Stimulated activated CD4-positive, alpha-beta T cell treated with anti-CD3 and anti-CD28 coated beads, Interleukin-1b, Interleukin-23, amount 100 ng/mL, for 24 hours (primary cell): ENCODE measurements at places on chromosomes 16 and 17.

DNA sequence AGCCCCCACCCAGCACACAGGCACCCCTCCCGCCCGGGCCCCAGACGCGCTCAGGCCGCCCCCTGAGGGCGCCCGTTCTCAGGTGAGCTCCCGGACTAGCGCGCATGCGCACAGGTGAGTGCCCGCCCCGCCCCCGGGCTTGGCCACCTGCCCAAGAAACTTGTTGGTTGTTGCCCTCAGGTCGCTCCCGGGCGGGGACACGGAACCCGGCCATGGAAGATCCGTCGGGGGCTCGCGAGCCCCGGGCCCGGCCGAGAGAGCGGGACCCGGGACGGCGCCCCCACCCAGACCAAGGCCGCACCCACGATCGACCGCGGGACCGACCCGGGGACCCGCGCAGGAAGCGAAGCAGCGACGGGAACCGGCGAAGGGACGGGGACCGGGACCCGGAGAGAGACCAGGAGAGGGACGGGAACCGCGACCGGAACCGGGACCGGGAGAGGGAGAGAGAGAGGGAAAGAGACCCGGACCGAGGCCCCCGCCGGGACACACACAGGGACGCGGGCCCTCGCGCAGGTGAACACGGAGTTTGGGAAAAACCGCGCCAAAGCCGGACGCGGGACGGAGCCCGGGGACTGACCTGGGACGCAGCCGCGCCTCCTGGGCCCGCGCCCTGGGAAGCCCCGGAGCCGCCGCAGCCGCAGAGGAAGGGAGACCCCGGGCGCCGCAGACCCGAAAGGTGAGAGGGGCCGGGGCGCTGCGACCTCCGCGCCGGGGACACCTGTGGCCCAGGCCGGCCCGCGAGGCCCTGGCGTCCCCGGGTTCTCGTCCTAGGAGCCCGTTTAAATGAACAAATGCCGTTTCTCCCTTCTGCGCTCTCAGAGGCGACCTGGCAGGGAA is at the start of gene MARVELD3:
TSS of gene MARVELD3 (plus strand) at position 167 of the 840 bp plus-strand sequence. CDS start at position 213, 46 bp downstream.
- DNase-seq, result no peak

DNA sequence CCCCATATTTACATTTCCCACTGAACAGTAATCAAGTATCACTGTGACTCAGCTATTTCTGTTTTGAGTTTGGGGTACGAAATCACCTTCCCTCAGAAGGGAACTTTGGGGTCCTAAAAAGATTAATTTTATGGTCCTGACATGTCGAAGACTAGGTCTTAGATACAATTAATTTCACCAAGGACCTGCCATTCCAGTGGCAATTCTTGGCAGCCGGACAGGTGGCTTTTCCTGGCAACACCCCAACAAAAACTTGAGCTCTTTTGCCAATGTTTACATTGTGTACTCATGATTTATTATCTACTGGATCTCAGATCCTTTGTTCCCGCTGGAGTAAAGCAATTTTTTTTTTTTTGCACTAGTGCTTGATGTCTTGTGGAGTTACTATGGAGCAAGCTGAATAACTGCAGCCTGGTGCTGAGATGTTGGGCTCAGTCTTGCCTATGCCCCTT is 14.4 kb downstream of the SLFN5 start:
- DNase-seq, result no peak

GRCh38 chr16:23420011-23420410 is 33.0 kb downstream of the COG7 start:
- DNase-seq, result no peak

- peak; percentile 27 for DNase-seq
Measured at GRCh38 chr17:43608313-43608712, 53.4 kb downstream of the MEOX1 start.

DNA sequence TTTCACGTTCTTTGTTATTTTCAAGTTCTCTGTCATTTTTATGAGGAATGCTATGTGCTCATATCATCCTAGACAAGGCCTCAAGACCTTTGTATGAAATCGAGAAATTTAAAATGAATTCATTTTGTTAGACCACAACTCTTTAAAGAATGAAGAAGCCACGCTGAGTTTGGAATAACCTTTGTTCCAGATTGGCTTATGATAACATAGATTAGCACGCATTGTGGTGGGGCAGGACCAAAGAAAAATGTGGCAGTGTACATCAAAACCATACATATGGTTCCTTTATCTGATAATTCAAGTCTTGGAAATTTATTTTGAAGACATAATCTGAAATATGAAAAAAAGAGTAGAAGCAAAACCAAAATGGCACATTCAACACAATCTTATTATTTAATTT is 2.2 kb downstream of the HSD17B2 start:
- no peak for DNase-seq

GRCh38 chr16:30349675-30350074 is 5.4 kb downstream of the CD2BP2 start:
- DNase-seq, result no peak

GRCh38 chr16:307691-308312 is 24.8 kb downstream of the PDIA2 start:
- DNase-seq, result no peak

- no peak for DNase-seq
Measured at GRCh38 chr16:3157229-3158025, 22.6 kb downstream of the ZNF213 start.

GRCh38 chr17:68710035-68710780 is 109.0 kb upstream of the FAM20A start:
- no peak for DNase-seq

DNA sequence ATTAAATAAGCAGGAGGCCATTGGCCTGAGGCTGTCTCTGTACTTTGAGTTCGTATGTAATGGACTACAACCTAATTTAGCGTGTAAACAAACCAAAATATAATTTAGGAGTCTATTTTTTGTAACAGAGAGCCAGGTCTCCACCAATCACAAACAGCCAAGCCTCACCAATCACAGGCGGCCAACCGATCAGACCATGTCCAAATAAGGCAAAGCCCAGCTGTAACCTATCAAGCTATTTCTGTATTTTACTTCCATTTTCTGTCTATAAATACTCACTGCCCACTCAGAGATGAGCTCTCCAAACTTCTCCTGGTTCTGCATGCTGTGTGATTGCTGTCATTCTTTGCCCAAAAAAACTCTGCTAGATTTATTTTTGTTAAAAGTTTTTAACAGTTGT is 322.7 kb downstream of the NPIPA8 start:
- no peak for DNase-seq

DNA sequence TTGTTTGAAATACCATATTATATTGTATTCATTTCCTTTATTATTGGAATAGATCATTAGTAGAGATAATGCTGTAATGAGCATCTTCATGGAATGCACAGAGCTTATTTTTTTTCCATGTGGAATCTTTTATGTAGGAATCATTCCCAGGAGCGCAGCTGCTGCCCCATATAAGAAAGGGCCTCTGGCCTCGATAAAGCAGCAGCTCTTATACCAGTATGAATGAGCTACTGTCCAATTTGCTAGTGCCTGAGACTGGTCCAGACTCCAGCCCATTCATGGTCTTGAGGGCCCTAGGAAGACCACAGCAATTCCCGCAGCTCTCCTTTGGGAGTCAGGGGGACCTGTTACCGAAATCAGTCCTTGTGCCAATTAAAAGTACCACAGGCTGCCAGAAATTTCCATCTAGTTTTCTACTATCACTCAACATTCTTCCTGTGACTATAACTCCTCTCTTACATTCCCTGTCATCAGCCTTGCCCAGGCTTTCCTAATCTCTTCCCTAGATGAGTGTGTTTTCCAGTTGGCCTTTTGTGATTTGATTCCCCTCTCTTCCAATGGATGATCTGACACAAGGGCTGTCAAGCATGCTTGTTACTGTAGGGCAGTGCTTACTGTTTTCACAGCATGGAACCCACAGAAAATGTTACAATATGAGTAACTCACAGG is 1.9 kb downstream of the ZNF843 start:
- DNase-seq, result no peak
